ENCODE measurements at places on chromosomes 2 and 18.
A peak's percentile ranks its signal among the peaks of the same experiment; 100 is the strongest.

- H3K36me3 ChIP-seq = peaks cover 2% of the 10 kb centered on the region
- peaks cover 22% of the 10 kb centered on the region for H3K4me1 ChIP-seq
- H3K27me3 ChIP-seq = peaks cover 6% of the 10 kb centered on the region
- no peak overlapping the region for H3K4me3 ChIP-seq
Measured at GRCh38 chr18:506264-506663, 5.8 kb upstream of the COLEC12 start.

DNA sequence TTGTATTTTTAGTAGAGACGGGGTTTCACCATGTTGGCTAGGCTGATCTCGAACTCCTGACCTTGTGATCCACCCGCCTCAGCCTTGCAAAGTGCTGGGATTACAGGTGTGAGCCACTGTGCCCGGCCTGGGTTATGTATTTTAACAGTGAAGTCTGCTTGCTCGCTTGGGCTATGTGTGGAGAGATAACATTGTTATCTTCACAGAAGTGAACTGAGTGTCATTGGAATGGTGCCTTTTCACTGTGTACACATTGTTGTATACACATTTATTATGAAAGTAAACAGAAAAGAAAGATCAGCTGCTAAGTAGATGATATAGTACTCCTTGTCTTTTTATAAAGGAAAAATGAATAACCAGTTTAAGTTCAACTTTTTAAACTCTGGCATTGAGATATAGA is 30.4 kb downstream of the RNF138 start:
- DNase-seq = no peak
- no peaks in the 10 kb centered on the region for H3K27me3 ChIP-seq

DNA sequence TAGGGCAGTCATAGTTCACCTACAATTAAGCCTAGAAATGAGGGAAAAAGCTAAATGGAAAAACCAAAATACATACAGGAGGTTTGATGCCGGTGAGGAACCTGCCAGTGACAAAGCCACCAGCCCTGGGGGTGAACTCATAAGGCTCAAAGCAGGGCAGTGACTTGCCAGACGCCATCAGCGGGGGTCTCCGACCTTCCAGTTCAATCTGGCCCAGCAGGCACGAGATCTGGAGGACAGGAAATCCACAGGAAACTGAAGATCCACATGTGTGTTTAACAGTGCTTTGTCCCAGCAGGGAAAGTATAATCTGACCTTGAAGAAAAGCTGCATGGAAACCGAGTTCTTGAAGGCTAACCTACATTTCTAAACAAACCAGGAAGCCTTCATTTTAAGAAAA is 60.1 kb downstream of the POLR1A start:
- H3K36me3 ChIP-seq = peaks cover 51% of the 10 kb centered on the region
- H3K27me3 ChIP-seq = peaks cover 10% of the 10 kb centered on the region
- DNase-seq = no peak
- H3K27ac ChIP-seq = peak overlapping the region; percentile 89
- no peak overlapping the region for H3K4me3 ChIP-seq

GRCh38 chr2:50956886-50957285 is 75.0 kb downstream of the NRXN1 start:
- no peak overlapping the region for H3K27ac ChIP-seq
- DNase-seq = no peak
- H3K27me3 ChIP-seq = peaks cover 2% of the 10 kb centered on the region
- no peaks in the 10 kb centered on the region for H3K36me3 ChIP-seq
- H3K4me3 ChIP-seq = no peak overlapping the region

GRCh38 chr2:8543383-8544170 is 138.3 kb upstream of the ID2 start:
- no peak overlapping the region for H3K27ac ChIP-seq
- no peak overlapping the region for H3K4me3 ChIP-seq
- H3K4me1 ChIP-seq = peaks cover 31% of the 10 kb centered on the region
- DNase-seq = no peak
- peaks cover 7% of the 10 kb centered on the region for H3K36me3 ChIP-seq

DNA sequence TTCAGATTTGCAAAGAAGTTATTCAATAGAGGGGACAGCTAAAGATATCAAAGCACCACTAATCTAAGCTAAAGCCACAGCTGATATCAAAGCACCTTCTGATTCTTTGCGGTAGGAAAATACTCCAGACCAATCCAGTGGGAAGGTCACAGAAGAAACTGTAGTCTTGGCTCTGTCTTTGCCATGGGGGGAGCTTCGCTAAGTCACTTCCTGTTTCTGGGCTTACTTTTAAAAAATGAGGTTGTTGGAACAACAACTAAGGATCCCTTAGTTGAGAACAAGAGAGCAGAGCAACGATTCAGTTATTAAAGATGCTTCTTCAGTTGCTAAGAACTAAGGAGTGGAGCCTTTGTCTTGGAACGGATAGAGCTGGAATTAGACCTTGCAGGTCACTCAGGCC is 12.2 kb downstream of the LPIN1 start:
- peaks cover 18% of the 10 kb centered on the region for H3K36me3 ChIP-seq
- peaks cover 4% of the 10 kb centered on the region for H3K4me1 ChIP-seq
- H3K4me3 ChIP-seq = peak overlapping the region; percentile 12
- H3K27me3 ChIP-seq = no peaks in the 10 kb centered on the region
- H3K27ac ChIP-seq = no peak overlapping the region
